ENCODE measurements at places on chromosomes 12 and 14.

- DNase-seq = no peak
Observed at GRCh38 chr14:58693048-58693447, 55.3 kb downstream of the DACT1 start.

DNA sequence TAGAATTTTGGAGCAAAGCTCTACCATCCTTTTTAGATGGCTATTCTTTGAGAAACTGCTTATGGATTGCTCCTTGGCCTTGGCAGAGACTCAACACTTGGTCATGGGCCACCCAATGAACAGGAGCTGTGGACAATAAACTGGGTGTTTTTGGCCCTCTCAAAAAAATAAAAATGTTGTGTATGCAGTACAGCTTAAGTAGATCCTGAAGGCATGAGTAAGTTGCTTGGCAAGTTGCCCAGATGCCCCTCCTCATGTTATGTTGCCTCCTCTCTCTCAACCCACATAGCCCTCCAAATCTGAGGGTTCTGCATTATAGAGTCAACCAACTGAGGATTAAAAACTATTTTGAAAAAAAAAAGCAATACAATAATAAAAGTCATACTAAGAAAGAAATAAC is 124.9 kb downstream of the ATP23 start:
- DNase-seq = no peak

DNA sequence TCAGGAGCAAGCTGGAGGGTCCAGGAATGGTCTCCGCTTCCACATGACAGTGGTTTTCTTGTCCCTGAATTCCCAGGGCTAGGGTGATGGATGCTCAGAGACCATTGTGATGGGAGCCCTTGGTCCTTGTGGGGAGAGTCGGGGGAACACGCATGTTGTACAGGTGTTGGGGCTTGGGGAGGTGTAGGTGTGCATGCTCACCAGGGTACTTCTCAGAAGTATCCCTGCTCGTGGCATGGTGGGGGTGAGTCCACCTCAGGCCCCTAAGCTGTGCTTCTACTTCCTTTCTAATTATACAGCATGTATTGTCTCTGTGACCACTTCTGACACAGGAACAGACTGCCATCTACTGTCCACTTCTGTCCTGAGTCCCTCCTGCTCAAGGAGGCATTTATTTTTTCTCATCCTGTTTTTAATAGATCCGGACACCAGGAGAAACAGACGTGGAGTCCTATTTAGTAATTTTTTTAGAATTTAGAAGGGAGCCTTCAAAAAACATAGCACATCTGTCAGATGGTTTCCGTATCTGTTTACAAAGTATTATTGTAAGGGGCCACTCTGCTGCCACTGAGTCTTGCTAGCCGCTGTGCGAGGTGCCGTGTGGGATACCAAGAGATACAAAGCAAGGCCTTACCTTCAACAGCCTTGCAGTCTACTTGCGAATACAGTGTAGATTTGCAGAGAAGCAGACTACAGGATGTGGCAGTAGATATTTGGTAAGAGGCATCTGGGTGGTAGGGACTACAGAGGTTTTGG is 10.5 kb downstream of the NTF3 start:
- no peak for DNase-seq

GRCh38 chr12:1797011-1797901 is 23.1 kb upstream of the LRTM2 start:
- no peak for DNase-seq

- no peak for DNase-seq
Observed at GRCh38 chr14:22465201-22465840, 123.7 kb downstream of the DAD1 start.

DNA sequence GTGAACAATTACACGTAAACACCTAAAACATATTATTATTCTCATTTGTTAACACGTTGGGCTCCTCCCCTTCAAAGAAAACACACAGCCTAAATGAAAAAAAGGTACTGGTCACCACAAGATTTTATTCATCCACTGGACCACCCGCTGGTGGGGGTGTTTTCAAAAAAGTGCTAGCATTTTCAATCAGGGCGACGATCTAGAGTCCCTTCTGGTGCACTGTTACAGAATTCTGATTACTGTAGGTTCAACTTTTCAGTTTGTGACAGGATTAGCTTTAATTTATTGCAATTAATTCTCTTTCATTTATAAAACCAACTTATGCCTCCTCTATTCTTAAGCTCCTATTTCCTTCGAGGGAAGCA is 443 bp downstream of the MAGOHB start:
- no peak for DNase-seq

- no peak for DNase-seq
Observed at GRCh38 chr12:42426746-42427145, 100.8 kb downstream of the PPHLN1 start.

DNA sequence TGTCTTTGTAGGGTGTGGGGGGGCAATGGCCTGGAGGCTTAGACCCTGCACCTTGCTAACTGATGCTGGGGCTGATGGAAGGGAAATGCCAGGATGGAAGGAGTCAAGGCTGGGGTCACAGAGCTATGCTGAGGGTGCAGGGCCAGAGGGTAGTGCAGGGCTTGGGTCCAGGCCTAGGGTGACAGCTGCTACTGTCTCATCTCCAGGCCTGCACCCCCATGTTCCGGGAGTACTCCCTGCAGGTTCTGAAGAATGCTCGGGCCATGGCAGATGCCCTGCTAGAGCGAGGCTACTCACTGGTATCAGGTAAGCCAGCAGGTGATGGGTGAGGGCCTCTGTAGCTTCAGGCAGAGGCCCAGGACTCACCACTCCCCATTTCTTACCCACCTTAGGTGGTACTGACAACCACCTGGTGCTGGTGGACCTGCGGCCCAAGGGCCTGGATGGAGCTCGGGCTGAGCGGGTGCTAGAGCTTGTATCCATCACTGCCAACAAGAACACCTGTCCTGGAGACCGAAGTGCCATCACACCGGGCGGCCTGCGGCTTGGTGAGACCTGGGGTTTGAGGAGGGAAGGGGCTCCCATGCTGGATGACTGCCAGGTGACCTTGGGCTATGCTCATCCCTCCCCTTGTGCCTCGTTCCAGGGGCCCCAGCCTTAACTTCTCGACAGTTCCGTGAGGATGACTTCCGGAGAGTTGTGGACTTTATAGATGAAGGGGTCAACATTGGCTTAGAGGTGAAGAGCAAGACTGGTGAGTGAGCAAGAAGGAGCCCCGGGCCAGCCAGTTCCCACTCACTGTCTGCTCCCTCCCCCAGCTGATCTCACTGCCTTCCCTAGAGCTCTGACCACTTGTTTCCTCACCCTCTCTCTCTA is 4.1 kb downstream of the SHMT2 start:
- DNase-seq = no peak

GRCh38 chr14:76917158-76917596 is 91.0 kb downstream of the LRRC74A start:
- no peak for DNase-seq

DNA sequence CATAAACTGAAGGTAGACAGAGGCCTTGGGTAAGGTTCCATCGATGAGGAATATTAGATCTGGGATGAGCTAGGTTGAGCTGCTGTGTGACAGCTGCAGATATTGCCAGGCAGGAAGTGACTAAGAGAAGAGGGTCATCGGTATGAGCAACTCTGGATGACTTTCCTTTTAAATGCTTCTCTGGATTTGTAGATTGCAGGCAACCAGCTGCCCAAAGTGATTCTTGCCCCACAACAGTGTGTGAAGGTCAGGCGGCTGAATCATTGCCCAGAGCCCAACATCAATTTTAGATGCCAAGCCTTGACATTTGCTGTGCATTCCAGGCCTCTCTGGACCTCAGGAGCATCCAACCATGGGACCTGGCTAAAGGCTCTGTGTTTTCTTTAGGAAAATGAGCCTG is 255.9 kb downstream of the DPF3 start:
- DNase-seq = no peak

- DNase-seq = no peak
Observed at GRCh38 chr14:75450381-75451276, 22.8 kb downstream of the JDP2 start.

DNA sequence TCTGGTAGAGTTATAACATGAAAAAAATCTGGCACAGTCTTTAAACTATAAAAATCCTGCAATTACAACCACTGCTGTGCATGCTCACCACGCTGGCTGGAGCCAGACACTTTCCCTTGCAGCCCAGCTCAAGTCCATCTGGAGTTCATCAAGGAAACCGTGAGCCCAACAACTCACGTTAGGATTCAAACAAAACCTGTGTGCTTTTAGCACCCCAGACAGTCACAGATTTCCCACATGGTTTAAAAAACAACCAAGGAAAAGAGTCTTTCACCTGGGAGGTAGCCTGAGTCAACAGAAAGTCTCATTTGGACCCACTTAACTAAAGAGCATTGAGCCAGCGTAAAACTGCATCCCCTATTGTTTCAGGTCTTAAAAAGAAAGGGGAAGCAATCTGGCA is 4.7 kb downstream of the LRIG3 start:
- no peak for DNase-seq

DNA sequence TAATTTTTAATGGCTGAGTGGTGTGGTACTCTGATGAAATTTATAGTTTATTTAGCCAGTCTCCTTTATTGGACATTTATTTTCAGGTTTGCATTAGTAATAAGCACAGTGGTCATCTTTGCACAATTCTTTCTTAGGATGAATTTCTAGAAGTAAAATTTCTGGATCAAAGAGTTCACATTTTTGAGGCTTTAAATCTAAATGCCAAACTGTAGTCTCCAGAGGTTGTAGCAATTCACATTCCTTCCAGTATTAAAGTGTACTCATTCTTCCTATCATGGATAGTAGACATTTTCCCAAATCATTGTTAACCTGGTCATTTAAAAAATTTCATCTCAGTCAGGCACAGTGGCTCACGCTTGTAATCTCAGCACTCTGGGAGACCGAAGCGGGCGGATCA is 24.8 kb downstream of the SLC39A9 start:
- DNase-seq = no peak

- no peak for DNase-seq
Observed at GRCh38 chr12:91591639-91591987, 409.0 kb upstream of the DCN start.

DNA sequence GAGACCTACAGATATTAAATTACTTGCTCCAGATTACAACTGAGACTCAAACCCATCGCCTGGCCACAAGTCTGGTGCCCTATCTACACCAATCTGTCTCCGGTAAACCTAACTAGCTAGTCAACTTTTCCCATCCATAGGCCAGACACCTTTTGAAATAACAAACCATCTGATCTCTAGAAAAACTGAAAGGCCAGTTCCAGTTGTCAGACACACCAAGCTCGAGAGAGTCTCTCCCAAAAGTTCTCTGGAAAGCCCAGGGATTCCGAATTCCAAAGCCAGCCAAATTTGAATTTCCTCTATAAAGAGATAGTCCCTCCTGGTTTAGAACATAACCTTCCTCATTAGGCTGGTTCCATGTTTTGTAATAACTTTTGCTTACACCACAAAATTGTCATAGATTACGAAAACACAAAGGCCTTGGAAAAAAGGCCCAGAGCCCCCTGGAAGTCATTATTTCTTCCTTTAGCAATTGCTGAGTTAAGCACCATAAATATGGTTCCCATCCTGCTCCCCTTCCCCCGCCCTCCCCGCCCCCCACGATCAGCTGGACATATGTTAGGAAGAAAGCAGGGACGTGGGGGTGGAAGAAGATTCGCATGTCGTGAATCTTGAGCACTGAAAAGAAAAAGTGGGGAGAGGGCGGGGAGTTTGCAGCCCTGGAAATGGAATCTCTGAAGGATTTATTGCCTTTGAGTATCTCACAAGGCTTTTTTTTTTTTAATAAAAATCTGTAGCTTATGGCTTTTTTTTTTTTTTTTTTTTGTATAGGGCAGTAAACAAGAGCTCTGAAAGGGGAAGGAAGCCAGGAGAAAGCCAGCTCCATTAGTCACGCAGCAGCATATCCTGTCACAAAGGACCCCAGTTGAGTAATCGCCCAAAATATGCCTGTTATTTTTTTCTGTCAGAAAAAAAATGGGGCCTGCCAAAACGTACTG is 110.4 kb downstream of the ZFP36L1 start:
- no peak for DNase-seq

DNA sequence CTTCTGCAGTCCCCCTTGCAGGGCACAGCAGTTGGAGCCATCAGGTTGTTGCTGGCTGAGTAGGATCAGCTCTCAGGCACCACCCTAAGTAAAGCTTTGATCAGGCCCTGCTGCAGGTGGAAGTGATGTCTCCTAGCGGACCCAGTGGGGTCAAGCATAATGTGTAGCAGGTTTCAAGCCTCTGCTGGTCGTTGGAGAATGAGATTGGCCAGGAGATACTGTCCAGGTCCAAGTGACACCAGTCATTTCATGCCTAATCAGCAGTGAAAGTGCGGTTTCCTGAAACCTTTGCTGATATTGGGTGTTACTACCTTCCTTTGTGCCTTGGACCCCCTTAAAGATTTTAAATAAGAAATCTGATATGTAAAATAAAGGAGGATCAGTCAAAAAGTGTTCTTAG is 72.6 kb downstream of the SUSD6 start:
- no peak for DNase-seq

- DNase-seq = no peak
Observed at GRCh38 chr14:94689218-94689984, 77.2 kb downstream of the SERPINA3 start.

DNA sequence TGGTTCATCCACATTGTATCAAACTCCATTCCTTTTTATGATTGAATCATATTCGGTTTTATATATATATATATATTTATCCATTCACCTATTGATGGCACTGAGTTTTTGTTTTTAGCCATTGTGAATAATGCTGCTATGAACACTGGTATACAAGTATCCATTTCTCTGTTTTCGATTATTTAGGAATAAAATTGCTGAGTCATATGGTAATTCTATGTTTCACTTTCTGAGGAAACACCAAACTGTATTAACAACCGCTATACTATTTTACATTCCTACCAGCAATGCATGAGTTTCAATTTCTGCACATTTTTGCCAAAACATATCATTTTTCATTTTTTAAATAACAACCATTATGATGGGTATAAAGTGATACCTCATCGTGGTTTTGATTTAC is 104.7 kb downstream of the C12orf42 start:
- no peak for DNase-seq

- DNase-seq = no peak
Observed at GRCh38 chr12:68247785-68248184, 5.6 kb downstream of the IL22 start.

GRCh38 chr12:96720363-96720705 is 186.7 kb upstream of the NEDD1 start:
- DNase-seq = no peak
